ENCODE measurements at places on chromosomes 5 and 9.

DNA sequence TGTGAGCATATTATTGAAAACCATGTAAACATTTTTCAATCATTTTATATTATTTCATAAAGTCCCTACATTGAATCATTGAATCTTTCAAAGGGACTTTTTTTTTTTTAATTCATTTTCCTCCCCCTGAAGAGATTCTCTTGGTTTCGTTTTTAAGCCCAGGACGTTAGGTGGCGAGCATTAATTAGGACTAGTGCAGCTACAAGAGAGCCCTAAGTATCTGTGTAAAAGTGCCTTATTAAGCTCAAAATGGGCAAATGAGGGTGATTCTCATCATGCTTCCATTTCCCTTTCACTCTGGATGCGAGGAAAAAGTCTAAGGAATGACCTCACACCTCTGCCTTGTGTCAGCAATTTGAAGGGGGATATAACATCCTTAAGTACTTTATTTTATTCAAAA lies 517.9 kb upstream of the ITGA1 start:
- no peak for DNase-seq

- no peak for DNase-seq
Measured at GRCh38 chr9:113616621-113617496, 153.3 kb downstream of the RGS3 start.

GRCh38 chr9:134725605-134725940 lies 84.0 kb downstream of the COL5A1 start:
- no peak for DNase-seq

DNA sequence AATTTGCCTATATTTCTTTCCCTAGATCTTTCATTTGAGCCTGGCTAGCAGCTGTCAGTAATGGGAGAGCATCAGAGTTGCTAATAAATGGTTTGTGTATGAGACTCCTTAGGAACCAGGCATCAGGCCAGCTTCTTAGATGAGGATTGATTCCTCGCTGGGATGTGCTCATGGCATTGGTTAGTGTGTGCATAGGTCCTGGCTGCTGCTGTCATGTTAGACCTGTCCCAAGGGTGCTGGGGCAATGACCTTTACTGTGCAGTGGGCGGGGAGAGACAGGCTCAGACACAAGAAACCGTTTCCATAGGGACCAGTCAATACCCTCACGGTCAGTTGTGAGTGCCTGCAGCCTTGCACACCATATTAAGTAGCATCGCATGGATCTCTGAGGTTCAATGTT lies 112.3 kb upstream of the NR3C1 start:
- DNase-seq, result no peak

DNA sequence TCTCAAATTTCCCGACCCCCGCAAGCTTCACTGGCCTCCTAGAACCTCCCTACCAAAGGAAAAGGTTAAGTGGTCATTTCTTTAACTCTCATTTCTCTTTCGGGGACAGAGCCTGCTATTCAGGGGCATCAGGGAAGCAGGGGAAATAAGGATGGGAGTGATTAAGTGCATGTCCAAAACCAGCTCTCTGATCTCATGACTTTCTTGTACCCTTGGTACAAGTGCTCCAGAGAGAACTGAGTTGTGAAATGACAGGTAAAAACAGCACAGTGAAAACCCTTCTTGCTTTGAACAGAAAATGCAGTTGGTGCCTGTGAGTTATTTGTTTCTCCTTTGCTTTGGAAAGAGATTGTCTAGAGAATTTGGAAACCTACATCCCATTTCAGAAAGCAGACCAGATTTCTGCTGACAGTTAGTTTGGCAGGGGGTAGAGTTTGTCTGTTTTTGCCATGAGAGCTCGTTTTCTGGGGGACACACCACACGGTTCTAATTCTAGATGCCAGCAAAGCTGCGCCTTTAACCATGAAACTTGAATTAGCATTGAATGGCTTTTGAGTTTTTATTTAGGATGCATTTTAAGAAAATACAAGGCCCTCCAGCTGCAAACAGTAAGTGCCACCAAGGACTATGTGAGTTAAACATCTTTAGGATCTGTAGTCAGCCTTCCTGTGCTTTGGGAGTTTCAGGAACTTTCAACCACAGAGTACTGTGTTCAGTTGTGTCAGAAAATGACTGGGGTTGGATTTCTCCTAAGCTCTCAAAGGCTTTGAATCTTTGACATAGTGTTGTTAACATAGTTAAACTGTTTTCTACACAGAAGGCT lies 161.7 kb upstream of the LHFPL2 start:
- no peak for DNase-seq

DNA sequence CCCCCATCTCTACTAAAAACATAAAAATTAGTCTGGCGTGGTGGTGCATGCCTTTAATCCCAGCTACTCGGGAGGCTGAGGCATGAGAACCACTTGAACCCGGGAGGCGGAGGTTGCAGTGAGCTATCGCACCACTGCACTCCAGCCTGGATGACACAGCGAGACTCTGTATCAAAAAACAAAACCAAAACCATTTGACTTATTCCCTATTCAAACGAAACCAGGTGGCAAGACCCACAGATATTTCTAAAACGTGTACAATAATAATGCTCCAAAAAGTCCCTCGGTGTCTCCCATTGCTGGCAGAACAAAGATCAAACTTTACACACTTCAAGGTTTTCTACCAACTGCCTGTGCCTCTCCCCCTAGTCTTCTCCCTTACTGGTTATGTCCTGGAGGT lies 29.8 kb downstream of the HMGCR start:
- no peak for DNase-seq

GRCh38 chr9:107898761-107899160 lies 409.2 kb upstream of the KLF4 start:
- DNase-seq, result no peak

- DNase-seq, result no peak
Measured at GRCh38 chr5:14208071-14209021, 65.2 kb downstream of the TRIO start.

- no peak for DNase-seq
Measured at GRCh38 chr5:102961671-102962070, 158.3 kb downstream of the GIN1 start.

DNA sequence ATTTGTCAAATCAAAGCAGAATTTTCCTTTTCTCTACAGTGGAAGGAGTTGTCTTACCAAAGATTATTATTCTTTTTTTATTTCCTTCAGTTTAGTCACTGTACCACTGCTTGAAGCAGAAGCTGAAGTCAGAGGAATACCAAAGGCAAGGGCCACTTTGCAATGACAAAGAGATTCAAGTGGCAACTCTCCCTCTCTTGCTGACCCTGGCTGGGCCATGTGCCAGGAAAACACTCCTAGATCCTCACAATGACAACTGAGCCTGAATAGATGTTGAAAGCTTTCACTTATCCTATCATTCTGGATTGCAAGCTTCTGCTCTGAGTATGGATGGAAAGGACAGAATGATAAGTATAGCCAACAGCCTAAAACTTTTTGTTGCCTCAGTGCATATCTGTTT lies 618.3 kb downstream of the NR2F1-AS1 start:
- no peak for DNase-seq

GRCh38 chr9:114366334-114367128 lies 21.3 kb downstream of the AKNA start:
- no peak for DNase-seq

GRCh38 chr5:173707392-173707791 lies 90.9 kb upstream of the BOD1 start:
- peak; percentile 29 for DNase-seq

DNA sequence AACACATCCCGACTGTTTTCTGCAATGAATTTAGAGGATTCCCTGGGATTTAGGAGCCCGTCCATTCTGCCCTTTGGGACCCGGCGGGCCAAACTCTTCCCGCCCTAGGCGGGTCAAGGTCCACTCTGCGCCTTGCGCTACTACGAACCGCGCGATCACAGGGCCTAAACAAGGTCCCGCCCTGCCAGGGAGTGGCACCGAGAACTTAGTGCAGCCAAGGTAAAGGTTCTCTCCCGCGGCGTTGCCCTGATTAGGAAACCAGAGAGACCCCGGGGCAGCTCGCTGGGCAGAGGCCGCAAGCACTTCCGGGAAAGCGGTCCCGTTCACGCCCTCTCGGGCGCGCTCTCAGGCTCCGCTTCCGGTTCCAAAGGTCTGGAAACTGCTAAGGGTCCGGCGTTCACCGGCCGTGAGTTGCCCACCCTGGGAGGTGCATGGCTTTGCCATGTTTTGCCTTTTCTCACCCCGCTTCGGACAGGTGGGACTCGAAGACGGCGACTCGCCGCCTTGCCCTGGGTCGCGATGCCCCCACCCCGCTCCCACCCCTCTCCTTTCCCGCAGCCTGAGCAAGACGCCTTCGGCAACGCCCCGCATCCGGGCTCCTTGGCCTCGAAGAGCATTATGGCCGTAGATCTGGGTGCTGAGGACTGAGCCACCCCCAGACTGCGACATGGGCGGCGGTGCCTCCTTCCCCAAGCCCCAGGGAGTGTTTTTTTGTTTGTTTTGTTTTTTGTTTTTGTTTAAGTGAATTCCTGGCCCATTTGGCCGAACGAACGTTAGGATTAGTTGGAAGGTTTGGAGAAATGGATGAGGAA lies 23.4 kb downstream of the HNRNPK start:
- DNase-seq, result peak; percentile 62

- DNase-seq, result no peak
Measured at GRCh38 chr5:98263084-98263483, 510.4 kb upstream of the RGMB start.

DNA sequence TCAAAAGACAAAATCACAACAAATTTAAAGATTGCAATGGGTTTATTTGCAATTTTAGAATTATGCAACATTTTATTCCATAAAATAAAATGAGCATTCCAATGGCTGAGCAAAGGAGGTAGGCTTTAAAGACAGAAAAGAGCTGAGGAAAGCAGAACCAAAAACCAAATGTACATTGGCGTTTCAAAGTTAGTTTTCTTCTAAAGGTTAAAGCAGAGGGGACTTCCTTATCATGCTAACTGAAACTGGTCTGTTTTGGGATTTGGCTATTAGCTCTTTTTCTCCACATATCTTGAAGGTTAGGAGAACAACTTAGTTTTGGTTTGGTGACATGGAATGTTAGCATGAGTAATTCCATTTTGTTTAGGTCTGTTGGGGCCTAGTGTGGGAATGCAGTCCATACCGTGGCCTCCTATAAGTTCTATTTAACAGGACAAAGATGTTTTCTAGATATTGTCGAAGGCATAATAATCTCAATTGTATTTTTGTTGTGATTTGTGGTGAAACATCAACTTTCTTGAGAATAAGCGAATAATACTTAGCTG lies 20.3 kb downstream of the DCP2 start:
- DNase-seq, result no peak

- no peak for DNase-seq
Measured at GRCh38 chr5:111229221-111229835, 5.1 kb downstream of the CAMK4 start.

DNA sequence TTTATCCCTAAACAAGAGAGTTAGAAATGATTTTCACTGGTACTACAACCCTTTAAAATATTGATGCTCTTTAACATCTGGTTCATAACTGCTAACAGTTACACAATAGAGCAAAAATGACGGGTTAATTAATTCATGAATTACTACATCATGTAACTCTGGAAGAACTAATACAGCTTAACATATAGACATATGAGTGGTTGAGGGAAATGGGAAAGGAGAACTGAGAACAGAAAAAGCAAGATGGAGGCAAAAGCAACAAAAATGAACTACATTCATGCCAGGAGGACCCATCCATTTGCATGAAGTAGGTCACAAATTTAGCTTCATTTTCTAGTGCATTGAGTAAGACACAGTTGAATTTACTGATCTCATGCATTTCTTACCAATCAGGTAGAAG lies 61.8 kb downstream of the C9 start:
- no peak for DNase-seq

- DNase-seq, result no peak
Measured at GRCh38 chr9:122248448-122248865, 16.2 kb downstream of the RBM18 start.

DNA sequence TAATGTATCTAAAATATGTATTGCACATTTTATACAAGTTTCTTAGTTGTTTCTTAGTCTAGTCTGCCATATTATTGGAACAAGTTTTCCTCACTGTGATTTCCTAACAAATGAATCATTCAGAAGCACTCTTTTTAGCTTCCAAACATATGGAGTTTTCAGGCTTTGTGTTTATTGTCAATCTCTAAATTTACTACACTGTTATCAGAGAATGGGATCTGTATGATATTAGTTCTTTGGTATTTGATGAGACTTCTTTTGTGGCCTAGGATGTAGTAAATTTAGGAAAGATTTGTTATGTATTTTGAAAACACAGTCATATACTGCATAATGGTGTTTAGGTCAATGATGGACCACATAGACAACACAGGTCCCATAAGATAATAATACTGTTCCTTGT lies 25.7 kb downstream of the SREK1IP1 start:
- no peak for DNase-seq

GRCh38 chr5:58759745-58760144 lies 176.9 kb downstream of the RAB3C start:
- no peak for DNase-seq

DNA sequence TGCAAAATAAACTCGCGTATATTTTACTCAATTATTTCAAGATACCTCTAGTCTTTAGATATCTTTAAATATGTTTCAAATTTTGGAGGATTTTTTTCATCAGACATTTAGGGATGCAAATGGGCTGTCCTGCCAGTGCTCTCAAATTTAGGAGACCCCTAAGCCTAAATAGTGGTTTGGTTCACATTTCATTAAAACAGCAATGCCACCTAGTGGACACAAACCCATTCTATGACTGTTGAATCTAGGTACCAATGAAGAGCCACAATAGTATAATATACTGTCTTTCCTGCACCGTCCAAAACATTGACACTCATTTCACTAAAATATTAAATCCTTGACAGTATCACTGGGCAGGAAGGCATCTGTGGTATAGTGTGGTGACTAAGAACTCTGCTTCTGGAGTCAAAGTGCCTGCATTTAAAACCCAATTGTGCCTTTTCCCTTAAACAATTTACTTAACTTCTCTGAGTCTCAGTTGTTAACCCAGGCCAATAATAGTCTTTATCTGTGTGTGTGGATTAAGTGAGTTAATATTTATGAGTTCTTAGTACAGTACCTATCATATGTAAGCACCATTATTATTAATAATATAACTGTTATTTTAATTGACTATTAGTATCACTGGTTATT lies 148.0 kb downstream of the RORB start:
- no peak for DNase-seq

DNA sequence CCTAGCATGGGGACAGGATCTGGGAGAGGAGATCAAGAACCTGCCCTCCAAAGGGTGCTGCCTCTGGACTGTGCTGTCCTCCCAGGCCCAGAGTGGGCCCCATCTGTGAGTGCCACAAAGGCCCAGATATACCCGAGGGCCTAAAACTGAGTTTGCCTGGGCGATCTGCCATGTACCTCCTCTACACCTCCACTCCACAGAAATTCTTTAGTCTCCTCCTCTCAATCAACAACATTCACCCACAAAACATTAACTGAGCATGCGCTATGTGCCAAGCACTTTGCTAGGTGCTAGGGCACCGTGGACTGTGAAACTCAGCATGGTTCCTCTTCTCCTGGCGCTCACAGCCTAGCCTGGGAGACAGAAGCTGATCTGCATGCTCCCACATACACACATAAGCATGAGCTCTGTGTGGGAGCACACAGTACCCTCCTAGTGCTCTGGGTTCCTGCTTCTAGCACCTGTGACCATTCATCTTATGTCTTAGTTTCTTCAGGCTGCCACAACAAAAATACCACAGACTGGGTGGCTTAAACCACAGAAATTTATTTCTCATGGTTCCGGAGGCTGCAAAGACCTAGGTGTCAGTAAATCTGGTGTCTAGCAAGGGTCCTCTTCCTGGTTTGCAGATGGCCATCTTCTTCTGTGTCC lies 82.0 kb upstream of the FSTL4 start:
- DNase-seq, result no peak

GRCh38 chr9:20863945-20864344 lies 167.5 kb downstream of the HACD4 start:
- DNase-seq, result no peak

Data from activated B cell treated with CpG ODN at 0.5 μM for 24 hours (primary cell).